Osteoblast (primary cell): ENCODE measurements at places on chromosomes 5 and 9. TPM values are rescaled to one million over a fixed set of nuclear protein-coding genes. Genes with fewer than 3 reads are reported as not detected.
A peak's percentile ranks its signal among the peaks of the same experiment; 100 is the strongest.

Gene ZMAT2
- total RNA-seq, result 31.8 and 33.9 TPM in 2 replicates

Gene EQTN
- not detected in 2 replicates for total RNA-seq

Gene SH3GL2
- total RNA-seq, result under 0.01 and 0.29 TPM in 2 replicates

- DNase-seq, result no peak
Observed at GRCh38 chr9:33163433-33164137, 3.6 kb downstream of the B4GALT1 start.

Gene SPAG8
- 0.88 and 2.2 TPM in 2 replicates for total RNA-seq

Gene ACTBL2
- not detected in 2 replicates for total RNA-seq

- DNase-seq, result no peak
Observed at GRCh38 chr5:67636091-67636490, 439.5 kb upstream of the CD180 start.

DNA sequence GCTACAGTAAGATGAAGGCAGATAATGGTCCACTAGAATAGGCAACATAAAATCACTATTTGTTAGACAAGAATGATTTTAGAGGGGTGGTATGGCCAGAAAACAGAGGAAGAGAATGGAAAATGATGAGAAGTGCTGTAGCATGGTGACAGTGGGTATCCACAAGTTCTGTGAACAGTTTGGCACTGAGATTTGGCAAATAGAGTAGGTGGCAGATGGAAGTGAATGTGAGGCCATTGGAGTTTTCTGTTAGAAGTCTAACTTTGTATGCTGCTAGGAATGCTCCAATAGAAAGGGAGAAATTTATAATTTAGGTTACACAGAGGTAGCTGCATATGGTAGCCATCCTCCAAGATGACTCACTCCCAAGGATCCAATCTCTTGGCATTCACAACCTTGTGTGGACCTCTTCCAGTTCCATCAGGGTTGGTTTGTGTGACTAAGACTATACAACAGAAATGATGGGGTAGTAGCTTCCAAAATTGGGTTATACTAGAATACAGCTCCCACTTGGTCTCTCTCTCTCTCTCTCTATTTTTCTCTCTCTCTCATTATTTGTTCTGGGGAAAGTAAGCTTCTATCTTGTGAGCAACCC is 646.9 kb upstream of the ZNF608 start:
- no peak for DNase-seq

DNA sequence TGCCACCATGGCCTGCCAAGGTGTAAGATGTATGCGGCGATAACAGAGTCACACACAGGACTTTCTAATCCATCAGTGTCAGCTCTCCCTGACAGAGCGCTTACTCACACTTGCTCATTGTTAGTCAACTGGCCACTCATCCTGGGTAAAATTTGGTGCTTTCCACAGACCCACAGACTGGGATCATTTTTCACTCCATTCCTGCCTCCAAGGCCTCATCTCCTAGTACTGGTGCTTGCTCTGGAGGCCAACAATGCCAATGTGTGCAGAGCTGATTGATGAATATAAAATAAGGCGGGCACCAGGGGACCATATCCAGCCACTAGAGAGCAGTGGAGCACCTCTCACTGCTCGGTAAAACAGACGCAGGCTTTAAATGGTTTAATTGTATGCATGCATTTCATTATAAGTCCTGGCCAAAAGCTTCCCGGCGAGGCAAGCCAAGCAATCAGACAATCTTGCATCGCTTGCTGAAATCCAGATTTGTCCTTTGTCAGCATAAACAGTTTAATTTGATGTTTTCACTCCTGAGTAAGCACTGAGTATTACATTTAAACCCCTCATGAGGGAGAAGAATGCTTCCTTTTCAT is 22.3 kb downstream of the PSMB7 start:
- peak; percentile 87 for DNase-seq

DNA sequence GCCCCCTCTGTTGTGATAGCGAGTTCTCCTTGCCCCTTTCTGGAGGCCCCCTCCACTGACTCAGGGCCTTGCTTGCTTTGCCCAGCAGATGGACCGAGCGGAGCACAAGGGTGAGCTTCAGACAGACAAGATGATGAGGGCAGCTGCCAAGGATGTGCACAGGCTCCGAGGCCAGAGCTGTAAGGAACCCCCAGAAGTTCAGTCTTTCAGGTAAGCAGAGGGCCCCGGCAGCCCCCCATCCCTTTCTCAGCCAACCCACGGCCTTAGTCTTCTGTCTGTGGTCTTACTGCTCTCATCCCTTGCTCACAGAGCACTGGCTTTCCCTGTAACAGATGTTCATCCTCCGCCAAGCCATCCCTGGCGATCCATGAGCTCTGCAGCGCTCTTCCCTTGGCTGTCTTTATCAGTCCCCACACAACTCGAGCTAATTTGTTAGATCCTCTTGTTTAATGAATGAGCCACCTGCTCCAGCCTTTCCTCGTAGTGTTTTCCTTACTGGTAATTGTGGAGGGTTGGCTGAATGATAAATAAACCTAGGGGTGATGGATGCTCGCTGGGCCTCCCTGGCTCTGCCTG is 18.4 kb upstream of the RARS1 start:
- DNase-seq, result peak; percentile 31

Gene EDIL3
- total RNA-seq, result 366 and 406 TPM in 2 replicates

Gene TEK
- 4.1 and 8.3 TPM in 2 replicates for total RNA-seq

GRCh38 chr5:132773114-132773513 is 3.9 kb downstream of the SEPTIN8 start:
- no peak for DNase-seq

GRCh38 chr5:166845044-166845443 is 1446.4 kb upstream of the WWC1 start:
- no peak for DNase-seq

Gene PDE6A
- under 0.01 TPM in 2 replicates for total RNA-seq

GRCh38 chr9:69671879-69672595 is at the start of gene APBA1:
TSS of gene APBA1 (minus strand) at chr9:69672371.
- peak; percentile 91 for DNase-seq

GRCh38 chr9:86281593-86282076 is 703 bp downstream of the ISCA1 start:
- DNase-seq, result no peak

GRCh38 chr9:82254646-82255367 is 266.2 kb downstream of the SPATA31D1 start:
- DNase-seq, result peak; percentile 41

DNA sequence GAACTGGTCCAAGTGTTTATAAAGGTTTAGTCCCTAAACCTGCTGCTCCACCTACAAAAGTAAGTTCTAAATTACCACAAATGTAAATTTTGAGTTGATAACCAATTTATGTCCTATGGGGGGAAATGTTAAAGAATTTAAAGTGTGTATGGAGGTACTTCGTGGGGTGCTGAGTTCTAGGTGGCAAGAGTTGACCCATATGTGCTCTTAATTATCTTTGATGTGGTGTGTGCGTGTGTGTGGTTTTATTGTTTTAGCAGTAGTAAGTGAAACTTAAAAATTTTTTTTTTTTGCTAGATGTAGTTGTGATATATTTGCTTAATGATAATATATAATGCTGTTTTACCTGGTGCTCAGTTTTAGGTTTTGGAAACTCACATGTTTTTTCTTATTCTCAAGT is 72.6 kb downstream of the GPBP1 start:
- no peak for DNase-seq

GRCh38 chr9:34992376-34992951 is 2.9 kb downstream of the DNAJB5 start:
- DNase-seq, result peak; percentile 97

Gene STK32A
- total RNA-seq, result 1.2 and 1.8 TPM in 2 replicates

DNA sequence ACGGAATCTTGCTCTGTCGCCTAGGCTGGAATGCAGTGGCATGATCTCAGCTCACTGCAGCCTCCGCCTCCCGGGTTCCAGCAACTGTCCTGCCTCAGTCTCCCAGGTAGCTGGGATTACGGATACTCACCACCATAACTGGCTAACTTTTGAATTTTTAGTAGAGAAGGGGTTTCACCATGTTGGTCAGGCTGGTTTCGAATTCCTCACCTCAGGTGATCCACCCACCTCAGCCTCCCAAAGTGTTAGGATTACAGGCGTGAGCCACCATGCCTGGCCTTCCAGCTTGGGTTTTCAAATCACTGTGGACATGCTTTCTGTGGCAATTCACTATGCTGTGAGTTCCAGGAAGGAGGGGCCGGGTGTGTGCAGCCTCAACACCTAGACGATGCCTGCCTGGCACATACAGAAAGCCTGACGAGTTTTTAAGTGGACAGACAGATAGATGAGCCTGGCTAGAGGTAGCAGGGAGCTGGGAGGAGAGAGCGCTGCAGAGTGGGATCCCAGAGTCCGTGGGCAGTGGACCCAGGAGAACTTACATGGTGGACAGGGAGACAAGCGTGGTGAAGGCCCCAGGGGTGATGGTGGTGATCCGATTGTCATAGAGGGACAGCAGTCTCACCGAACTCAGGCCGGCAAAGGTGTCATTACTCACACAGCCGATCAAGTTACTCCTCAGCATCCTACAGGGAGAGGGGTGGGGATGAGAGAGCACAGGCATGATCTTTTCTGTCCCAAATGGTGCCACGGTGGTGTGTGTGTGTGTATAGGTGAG is 173.4 kb upstream of the PANK3 start:
- peak; percentile 37 for DNase-seq

Gene EIF4E1B
- not detected in 2 replicates for total RNA-seq

GRCh38 chr5:106661866-106662265 is 1008.9 kb downstream of the EFNA5 start:
- no peak for DNase-seq

DNA sequence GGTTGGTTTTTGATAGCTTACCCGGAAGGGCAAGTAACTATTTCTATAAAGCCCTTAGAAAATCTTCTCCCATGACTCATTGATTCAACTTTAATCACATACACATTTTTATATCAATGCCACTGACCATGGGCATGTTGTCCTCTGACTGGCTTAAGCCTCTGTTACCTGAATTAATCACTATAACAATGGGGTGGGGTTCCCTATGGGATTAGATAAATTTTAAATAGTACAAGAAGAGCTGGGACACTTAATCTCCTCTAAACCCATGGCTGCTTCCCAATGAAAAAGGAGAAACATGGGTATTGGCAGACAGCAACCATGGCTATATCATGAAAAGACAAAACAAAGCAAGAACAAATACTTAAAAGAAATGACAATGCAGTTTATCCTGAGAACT is 636.2 kb downstream of the BRINP1 start:
- DNase-seq, result no peak

Gene BHMT
- not detected in 2 replicates for total RNA-seq

DNA sequence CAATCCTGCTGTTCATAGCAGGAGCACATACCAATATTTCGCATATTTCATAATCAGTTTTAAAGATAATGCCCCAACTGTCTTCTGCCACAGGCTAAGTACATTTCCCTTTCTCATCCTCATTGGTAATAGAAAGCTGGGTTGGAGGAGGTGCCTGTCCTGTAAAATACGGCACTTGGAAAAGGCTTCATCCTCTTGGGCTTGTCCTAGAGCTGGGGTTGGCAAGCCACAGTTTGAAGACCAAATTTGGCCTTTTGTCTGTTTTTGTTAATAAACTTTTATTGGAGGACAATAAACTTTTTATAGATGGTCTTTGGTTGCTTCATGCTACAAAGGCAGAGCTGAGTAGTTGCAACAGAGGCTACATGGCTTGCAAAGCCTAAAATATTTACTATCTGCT is 997.8 kb upstream of the CDH18 start:
- DNase-seq, result no peak

Gene PCDHGB5
- 21.5 and 24.2 TPM in 2 replicates for total RNA-seq

- peak; percentile 73 for DNase-seq
Observed at GRCh38 chr9:77848897-77849296, 182.7 kb downstream of the GNAQ start.

DNA sequence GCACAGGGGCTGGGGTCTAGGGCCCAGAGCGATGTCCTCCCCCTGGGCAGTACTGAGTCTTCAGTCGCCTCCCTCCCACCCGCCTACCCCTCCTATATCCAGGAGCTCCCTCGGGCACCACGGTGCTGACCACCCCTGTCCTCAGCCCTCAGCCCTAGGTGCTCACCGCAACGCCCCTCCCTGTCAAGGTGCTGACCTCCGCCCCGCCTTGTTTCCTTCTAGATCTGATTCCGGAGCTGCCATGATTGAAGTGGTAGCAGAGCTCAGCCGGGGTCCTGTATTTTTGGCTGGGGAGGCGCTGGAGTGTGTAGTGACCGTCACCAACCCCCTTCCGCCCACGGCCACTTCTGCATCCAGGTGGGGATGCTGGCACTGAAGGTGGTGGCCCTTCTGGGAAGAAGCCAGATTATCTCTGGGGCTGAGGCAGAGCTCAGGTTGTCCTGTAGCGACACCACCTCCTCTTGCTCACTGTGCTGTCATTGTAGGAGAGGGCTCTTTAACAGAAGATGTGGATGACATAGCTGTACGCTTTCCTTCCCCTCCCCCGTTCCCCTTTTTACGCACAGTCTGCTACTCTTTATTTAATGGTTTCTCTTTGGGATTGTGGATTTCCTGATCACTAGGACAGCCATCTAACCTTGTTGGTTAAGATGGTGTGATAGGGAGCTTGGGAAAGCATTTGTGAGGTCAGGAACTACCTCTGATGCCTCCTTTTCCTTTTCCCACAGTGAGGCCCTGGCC is 598 bp downstream of the RGP1 start:
- no peak for DNase-seq

DNA sequence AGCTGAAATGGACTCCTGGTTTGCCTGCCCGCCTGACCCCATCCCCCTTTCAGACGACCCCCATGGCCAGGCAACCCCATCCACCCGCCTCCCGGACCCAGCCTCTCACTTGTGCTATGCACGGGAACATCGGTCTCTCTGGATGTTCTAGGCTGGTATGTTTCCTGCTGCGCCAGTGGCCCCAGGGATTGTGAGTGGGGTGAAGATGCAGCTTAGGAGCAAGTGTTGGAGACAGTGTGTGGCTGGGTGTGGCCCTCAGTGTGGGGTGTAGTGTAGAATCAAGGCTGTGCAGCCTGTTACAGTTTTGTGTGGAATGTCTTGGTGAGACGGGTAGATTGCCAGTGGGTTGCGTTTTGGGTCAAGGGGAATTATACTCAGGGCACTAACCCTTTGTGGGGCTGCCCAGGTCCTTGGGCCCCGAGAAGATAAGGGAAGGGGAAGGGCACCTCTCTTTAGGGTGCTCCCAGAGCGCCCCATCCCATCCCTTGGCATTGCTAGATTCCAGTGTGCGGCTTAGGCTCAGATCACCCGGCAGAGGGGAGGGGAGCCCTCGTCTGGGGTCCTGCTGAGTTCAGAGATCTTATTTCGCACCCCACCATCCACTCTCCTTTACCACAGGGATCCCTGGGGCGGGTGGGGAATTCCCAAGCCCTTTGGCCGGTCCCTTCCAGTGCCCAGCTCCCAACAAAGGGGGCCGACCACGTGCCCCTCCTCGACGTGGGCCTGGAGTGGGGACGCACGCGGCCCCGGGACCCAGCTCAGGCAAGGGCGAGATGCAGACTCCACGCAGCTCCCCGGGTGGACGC is 4.6 kb downstream of the IER5L start:
- peak; percentile 43 for DNase-seq

- DNase-seq, result no peak
Observed at GRCh38 chr5:61599370-61600122, 267.5 kb downstream of the ZSWIM6 start.

- no peak for DNase-seq
Observed at GRCh38 chr5:80116000-80116399, 80.9 kb downstream of the THBS4 start.
